ENCODE measurements at places on chromosomes 3 and 15.

DNA sequence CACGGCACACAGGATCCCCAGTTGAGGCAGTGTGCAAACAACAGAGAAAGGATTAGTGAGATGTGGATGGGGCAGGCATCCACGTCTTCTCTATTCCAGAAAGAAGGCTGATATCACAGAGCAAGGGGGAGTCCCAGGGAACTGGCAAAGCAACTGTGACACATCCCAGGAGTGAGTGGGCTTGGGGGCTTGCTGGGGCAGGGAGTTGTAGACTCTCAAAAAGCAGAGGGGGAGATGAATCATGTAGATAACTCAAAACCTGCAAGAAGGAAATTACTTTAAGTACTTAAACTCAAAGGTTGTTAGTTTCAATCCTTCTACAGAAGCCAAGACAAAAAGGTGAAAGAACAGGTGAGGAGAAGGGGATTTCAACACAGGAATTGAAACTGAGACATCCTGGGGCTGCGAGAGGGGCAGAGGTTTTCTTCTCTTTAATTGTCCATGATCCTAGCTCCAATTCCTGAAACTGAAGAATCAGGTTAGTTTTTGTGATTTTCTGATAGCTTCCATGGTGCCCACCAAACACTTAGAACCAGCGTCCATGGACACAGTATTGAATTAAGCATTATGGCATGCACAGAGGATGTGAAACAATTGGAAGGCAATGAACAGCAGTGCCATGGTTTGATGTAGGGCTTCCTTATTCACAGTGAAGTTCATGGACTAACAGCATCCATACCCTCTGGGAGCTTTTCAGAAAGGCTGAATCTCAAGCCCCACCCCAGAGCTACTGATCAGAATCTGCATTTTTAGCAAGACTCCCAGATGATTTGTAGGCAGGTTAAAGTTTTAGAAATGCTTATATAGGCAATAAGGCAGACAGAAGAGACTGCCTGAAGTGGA, 52.0 kb downstream of the CCR3 start:
- DNase-seq: no peak

- no peak for DNase-seq
These were observed 420.5 kb upstream of the NAALADL2 start for GRCh38 chr3:174438501-174439145.

GRCh38 chr15:34588046-34588674, 4.7 kb upstream of the GOLGA8B start:
- peak; percentile 58 for DNase-seq

DNA sequence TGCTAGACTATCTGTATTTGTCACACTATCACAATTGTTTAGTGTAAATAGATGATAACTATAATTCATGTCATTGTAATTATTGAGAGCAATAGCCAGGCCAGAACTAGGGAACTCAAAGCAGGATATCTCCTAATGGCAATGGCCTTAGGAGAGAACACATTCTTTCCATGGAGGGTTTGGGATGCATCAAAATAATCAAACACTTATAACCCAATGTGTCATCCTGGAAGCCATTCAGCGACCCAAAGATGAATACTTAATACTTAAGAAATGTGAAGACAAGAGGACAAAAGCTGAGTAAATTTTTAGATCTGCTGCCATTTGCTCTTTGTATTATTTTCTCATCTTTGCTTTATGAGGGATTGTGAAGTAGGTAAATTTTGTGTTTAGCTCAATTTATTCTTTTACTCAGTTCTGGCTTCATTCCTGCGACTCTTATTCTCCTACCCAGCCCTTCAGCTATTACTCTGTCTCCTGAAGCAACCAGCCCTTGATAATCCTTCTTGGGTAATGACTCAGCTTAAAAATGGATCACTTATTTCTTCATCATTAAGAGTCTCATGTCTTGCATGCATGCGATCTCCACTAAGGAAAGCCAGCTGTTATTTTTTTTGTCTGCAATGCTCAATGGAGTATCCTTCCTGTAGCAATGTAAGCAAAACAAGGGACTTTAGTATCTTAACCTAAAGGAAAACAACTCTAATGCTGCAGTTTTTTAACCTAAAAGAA, 2.0 kb downstream of the OR4F15 start:
- no peak for DNase-seq

DNA sequence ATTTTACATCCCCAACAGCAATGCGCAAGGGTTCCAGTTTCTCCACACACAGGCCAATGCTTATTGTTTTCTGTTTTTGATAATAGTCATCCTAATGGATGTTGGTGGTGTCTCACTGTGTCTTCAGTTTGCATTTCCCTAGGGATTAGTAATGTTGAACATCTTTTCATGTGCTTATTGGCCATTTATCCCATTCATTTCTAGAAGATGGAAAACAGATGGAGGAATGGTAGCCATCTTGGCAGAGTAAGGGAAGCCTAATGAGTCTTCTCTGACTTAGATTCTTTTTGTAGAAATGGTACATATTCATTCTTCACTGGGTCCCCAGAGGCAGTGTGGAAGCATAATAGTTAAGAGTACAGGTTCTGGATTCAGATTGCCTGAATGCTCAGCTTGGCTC, 46.8 kb upstream of the SRGAP3 start:
- DNase-seq: no peak

GRCh38 chr3:4895838-4896237, 83.4 kb upstream of the BHLHE40 start:
- no peak for DNase-seq

GRCh38 chr15:90641581-90642463, 75.3 kb upstream of the BLM start:
- no peak for DNase-seq

DNA sequence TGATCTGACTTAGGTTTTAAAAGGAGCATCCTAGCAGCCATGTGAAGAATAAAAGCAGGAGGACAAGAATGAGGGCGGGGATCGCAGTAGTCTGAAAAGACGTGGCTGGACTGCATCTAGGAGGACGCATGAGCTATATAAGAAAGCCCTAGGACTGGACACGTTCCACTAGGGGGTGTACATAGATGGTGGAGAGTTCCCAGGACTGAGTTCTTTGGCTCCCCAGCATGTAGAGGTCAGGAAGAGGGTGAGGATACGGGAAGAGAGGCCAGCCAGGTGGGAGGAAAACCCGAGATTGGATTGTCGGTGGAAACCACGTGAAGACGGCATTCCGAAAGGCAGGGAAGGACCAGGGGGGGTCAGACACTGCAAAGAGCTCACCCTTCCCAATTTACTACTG, 64.2 kb upstream of the CFAP161 start:
- no peak for DNase-seq

DNA sequence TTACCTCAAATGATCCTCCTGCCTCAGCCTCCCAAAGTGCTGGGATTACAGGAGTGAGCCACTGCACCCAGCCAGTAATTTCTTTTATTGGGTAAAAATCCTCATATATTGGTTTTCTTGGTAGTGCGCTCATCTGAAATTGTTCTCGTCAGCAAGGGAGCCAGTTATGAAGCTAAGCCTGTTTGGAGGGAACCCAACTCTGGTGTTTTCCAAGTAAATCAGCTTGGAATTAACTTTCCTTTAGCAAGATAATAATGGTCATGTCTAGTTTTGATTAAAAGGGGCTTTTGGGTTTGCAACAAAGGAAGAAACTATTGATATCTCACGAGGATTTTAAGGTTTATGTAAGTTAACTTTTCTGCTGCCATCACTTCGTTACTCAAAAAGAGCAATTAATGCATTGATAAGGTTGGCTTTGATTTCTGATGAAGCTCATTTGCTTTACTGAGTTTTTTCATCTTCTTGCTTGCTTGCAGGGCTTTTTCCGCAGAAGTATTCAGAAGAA, 72.7 kb downstream of the RARB start:
- no peak for DNase-seq

- DNase-seq: no peak
These were observed 29.1 kb upstream of the PDZRN3 start for GRCh38 chr3:73653877-73654276.

DNA sequence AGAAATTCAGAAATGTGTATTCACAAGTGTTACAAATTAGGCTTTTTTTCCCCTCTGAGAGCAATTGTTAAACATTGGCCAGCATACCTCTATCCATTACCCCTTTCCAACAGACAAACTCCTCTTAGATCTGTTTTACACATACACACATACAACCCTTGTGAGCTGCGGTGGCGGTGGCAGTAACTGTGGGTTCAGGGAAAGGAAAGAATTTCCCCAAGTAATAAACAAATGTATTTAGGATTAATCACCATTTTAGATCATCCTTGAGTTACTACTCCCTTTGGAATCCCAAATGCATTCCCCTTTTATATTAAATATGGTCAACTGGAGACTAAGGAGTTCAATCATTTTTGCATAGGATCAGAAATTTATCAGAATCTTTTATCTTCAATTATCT, 667.0 kb downstream of the FHIT start:
- DNase-seq: no peak

GRCh38 chr3:29827756-29828155, 546.9 kb downstream of the RBMS3 start:
- DNase-seq: no peak

DNA sequence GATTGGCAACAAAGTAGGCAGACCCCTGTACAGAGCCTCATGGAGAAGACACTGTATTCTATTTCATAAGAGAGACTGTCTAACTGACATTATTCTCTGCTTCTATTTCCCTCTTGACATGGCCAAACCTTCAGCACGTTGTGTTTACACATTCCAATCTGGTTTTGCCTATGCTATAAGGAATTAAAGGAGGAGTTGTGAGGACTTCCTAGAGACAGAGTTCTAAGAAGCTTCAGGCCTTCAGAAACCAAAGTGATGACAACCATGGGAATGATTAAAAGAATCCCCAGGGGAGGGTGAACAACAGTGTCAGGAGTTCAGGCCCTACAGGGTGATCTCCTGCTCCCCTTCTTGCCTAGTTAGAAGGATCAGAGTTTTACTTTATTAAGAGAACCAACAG, 44.9 kb upstream of the CAPN7 start:
- DNase-seq: no peak

GRCh38 chr3:24242012-24242698, 252.5 kb downstream of the THRB start:
- DNase-seq: no peak

DNA sequence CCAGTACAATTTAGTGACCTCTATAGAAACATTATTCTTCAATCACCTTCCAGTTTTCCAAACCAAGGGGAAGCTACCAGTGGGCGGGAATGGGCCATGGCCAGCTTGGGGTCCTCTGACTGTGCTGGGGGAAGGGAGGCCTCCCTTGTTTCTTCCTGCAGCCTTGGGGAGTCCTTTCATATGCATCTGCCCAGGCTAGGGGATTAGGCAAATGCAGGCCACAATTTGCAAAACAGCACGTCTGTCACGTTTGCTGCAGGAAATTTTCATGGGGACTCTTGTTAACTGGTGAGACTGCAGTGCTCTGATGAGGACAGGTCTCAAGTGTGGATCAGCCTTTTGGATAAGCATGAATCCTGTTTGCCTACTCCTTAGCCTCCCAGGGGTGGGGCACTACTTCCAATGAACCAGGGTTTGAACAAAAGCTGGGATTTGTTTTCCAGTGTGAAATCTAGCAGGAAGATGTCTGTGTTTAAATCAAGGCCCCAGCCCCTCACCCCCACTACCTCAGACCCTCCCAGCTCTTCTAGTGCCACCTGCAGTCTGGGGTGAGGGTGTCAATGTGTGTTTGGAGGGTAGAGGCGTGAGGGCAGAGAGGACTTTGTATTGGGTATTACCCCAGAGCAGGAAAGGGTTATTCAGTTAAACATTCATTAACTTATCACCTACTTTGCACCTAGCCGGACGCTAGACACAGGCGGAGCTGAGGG, 219.9 kb downstream of the OPA1 start:
- DNase-seq: no peak

- DNase-seq: peak; percentile 9
These were observed 192.6 kb downstream of the PDZRN3 start for GRCh38 chr3:73432023-73432705.

DNA sequence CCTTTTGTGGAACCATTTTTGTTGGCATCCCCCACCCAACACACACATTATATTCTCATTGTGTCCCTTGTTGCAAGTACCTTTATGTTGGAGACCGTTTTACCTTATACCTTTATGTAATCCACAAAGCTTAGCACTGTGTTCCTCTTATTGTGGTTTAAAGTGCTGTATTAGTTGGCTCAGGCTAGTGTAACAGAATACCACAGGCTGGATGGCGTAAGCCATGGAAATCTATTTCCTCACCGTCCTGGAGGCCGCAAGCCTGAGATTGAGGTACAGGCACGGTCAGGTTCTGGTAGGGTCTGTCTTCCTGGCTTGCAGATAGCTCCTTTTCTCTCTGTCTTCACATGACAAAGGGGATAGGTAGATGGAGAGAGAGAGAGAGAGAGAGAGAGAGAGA, 302.8 kb downstream of the ROBO2 start:
- DNase-seq: no peak

DNA sequence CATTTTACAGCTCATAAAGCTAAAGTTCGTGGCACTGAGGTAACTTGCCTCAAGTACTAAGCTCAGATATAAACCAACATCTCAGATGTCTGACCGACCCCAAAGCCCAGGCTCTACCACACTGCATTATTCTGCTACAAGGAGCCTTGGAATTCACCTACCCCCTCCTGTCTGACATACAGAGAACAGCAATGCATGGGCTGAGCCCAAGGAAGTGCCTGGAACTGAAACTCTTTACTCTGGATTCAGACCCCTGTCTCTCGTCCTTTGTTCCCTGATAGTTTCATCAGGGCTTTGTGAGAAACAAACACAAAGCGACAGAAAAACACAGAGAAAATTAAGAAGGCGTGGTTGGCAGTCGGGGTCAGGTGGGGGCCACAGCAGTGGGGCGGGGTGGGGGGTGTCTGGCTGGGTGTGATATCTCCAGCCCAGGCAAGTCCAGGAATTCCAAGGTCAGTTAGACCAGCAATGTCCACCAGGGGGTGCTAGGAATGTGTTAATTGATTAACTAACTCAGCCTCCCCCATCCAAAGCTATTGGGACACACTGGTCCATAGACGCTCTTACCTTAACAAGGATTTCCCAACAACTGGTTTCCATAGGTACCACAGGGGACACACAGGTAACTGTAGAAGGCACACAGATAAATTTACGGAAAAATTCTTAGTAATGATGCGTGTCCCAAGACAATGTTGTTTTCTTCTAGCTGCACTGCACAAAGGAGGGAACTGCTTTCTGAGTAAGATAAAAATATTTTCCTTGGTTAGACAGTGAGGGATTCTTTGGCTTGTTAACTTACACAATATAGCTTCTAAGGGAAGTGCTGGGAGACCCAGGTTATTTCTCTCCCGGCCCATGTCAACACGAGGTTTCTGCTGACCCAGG, 18.8 kb upstream of the SSUH2 start:
- no peak for DNase-seq

All from GDM1 (cell line).